Activated T-helper 1 cell treated with anti-CD3 and anti-CD28 coated beads, Interleukin-12 subunit alpha, Interleukin-12 subunit beta, Interleukin-2, Interleukin-4 antibody, amounts not matched to agents 30 ng/mL and 10 ng/mL and 1 ng/mL, durations not matched to agents 14 hours and 24 hours and 36 hours (primary cell): ENCODE measurements at places on chromosomes 1 and 21. TPM values are rescaled to one million over a fixed set of nuclear protein-coding genes. Genes with fewer than 3 reads are reported as not detected.

The C1QC gene
- total RNA-seq: not detected in 2 replicates

DNA sequence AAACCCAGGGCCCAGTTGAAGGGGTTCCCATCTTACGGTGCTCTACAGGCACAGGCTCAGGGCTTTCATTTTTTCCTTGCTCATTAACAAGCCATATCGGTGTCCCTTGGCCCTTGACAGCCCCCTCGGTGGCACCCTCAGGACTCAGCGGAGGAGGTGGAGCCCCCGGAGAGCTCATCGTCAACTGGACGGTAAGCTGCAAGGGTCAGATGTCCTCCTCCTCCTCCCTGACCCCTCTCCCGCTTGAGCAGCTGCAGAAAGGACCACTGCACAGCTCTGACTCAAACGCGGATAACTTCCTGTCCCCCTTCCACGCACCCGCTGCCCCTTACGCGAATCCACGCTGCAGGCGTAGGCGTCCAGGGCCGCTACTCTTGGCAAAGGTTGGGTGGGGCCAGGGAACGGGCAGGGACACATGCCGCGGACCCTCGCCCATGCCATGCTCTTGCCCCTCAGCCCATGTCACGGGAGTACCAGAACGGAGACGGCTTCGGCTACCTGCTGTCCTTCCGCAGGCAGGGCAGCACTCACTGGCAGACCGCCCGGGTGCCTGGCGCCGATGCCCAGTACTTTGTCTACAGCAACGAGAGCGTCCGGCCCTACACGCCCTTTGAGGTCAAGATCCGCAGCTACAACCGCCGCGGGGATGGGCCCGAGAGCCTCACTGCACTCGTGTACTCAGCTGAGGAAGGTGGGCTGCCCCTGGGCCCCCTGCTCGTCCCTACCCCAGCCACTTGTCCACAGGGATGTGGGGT lies 14.7 kb downstream of the TMEM81 start:
- no peak for DNase-seq

DNA sequence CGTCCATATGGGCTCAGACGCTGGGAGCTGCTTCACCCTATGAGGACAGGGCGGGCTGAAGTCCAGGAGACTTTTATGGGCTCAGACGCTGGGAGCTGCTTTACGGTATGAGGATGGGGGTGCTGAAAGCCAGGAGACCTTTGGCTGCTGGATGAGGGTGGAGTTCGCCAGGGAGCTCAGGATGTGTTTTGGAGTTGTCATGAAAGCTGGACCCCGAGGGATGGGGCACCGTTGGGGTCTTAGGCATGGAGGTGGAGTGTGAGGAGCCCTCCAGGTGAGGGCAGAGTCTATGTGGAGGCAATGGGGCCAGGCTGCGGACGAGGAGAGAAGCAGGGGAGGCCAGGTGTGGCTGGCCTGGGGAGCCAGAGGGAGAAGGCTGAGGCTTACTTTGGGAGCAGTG lies 27.5 kb downstream of the TRPM2 start:
- DNase-seq: no peak

DNA sequence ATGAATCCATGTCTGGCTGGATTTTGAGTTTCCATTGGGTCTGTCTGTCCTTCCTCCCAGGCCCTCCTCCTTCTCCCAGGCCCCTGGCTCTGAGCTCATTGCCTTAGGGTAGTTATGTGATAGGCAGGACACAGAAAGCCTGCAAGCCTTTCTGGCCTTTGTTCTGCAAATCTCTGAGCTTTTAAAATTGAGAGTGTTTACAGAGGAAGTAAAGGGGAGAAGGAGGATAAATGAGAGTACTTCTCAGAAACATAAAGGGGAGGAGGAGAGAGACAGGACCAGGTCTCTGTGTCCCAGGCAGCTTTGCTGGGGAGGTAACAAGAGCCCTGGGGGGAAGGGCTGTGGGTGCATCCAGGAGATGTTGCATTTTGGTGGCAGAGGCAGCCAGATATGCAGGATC lies 126.7 kb downstream of the FOXD2 start:
- no peak for DNase-seq

- DNase-seq: no peak
Measured at GRCh38 chr1:103517380-103518047, 8.0 kb upstream of the RNPC3 start.
